NCI-H1048 (cell line): ENCODE measurements at places on chromosomes 3 and 15.

DNA sequence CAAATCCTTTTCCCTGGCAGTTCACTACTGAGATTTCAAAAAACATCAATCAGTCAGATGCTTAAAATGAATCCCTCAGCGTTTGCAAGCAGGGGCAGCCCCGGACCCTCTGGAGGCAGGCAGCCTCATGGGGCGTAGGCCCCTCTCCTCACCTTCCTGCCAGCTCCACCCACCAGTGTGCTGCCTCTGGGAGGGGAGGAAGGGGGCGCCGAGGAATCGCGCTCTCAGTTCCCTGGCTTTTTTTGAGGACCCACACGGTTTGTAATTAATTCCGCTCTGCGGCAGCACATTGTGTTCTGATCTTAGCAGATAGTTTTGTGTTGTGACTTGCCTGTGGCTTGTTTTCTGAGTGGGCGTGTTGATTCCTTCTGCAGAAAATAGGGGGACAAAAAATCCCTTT lies 159.9 kb downstream of the KLF13 start:
- DNase-seq, result no peak

DNA sequence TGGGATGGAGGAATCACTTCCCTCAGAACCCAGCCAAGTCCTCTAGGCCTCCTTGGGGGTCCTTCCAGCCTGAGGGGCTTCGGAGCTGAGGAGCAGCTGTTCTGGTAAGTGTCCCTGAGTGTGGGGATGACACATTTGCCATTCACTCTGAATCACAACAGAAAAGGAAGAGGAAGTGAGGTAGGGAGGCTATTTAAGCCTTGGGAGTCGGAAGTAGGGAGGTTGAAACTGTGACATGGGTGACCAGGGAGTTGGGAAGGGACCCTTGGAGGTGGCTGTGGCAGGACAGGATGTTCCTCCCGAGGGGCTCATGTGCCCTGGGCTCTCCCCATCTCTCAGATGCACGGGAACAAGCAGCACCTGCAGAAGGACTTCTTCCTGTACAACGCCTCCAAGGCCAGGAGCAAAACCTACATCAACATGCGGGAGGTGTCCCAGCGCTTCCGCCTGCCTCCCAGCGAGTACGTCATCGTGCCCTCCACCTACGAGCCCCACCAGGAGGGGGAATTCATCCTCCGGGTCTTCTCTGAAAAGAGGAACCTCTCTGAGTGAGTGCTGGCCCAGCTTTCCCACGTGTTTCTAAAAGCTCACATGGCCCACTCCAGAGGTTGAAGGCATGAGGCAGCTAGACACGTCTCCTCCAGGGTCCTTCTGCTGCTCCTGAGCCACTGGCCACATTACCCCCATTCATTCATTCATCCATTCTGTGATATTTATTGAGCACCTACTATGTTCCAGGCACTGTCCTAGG lies 43.3 kb downstream of the CAPN3 start:
- no peak for DNase-seq

- DNase-seq, result no peak
These were observed 378.9 kb upstream of the ALCAM start for GRCh38 chr3:104987859-104988258.

DNA sequence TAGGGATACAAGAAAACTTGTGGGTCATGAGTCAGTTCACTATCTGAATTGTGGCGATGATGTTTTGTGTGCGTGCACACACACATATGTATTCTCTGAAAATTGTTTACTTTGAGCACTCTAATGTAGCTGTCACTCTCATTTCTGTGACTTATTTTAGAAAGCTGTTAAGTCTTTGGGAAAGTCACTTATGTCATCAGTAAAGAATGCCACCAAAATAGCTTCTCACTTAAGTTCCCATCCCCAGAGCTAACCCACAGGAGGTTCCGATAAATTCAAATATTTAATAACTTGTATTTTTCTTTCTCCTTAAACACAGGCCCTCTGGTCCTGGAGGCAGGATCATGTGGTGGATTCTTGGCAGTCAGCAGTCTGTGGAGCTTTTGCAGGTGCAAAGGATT lies 138.3 kb downstream of the LRIG1 start:
- DNase-seq, result peak; percentile 49

DNA sequence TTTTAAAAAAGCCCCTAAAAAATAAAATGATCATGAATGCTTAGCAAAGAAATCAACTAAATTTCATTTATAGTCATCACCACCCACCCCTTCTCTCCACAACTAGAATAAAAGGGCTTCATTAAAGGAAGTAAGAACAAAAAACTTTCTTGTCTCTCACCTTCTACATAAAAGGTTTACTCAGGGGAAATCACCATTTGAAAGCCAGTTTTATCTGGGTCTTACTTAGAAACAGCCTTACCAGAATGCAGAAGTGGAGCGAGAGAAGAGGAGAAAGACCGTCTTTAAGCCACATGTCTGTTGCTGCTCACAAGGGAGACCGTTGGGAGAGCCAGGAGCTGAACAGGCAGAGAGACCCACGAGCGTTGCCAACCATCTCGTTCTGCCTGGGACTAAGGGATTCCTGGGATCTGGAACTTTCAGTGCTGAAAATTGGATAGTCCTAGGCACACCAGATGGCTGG lies 350.1 kb upstream of the PROK2 start:
- DNase-seq, result no peak

DNA sequence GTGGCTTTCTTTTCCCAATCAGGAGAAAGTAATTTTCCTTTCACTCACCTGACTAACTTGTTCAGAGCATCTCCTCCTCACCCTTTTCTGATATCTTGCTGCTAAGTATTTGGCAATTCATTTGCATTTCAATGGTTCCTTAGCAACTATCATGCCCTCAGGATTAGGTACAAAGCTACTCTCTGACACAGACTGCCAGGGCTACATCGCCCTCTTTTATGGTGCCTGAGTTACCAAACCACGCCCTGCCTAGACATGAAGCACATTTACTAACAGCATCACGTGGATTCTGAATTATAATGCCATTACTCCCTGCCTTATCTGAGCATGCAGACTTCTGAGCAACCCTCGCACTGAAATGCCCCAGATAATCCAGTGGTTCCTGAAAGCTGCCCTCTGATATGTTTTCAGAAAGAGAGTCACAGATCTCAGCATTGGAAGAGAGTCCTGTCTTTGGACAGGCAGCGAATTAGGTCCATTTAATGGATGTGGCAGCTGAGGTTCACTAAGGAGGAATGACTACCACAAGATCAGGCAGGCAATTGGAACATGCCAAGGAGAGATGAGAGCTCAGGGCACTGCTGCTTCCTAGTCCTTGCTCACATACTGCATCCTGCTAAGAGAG lies 14.5 kb downstream of the EPHB1 start:
- DNase-seq, result no peak

GRCh38 chr3:155158346-155159037 lies 78.4 kb downstream of the MME start:
- DNase-seq, result no peak

- no peak for DNase-seq
These were observed 25.9 kb downstream of the LIPH start for GRCh38 chr3:185526349-185526951.

- DNase-seq, result no peak
These were observed 106.1 kb upstream of the FRMD4B start for GRCh38 chr3:69491975-69492374.

- DNase-seq, result no peak
These were observed 52.1 kb downstream of the TFG start for GRCh38 chr3:100761211-100761942.

GRCh38 chr3:149541091-149541491 lies 66.6 kb downstream of the TM4SF4 start:
- DNase-seq, result no peak

DNA sequence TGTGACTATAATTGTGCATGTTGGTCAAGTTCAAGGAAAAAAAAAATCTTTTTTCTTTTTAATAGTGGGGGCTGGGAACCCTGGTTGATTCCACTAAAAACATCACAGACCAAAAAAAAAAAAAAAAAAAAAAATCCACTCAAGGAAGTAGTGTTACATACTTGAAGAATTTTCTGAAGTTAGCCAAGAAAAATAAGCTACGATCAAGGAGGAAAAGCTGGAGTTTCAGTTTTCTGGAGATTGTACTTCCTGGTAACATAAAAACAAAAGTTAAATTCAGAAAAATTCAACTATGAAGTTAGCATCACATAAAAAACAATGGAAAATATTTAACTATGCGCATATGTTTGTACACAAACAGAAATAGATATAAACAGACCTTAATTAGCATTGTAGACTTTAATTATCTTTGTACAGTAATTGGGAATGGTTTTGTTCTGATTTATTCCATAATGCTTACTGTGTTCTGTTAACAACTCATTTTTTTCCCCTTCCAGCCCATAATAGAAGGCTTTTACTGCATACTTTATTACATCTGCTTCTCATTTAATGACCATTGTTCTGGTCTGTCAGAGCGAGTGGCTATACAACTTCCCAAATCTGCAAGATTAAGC lies 194.3 kb downstream of the RORA start:
- DNase-seq, result no peak

DNA sequence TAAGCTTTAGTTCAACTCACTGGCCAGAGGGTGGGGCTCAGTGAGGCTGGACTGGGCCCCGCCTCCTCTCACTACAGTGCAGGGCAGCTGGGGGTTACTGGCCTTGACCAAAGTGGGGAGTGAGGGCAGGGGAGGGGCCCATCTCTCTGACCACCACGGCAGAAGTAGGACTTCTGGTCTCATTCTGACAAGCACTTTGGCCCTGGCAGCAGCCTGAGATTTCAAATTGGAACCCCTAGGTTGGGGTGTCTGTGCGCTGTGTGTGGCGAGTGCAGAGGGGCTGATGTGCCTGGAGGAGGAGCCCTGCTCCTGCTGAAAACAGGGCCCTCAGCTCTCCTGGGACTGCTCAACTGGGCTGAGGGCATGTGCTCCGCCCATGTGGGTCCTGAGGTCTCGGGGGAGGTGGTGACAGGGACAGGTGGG lies 60.3 kb upstream of the RPL32 start:
- DNase-seq, result no peak

DNA sequence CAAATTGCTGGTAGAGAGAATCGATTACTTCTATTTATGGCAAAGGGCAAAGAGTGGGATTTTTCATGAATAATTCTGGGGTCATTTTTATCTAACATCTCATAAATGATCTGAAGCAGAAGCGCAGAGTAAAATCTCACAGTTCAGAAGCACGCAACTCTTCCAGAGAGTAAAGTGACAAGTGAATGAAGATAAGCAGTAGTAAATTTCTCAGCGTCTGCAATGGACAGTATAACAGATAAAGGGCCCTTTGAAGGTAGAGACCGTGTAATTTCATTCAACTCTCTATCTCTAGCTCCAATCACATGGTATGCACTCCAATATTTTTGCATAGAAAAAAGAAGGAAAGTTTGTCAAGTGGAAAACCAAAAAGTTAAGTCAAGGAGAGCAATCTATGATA lies 521.1 kb upstream of the NECTIN3 start:
- no peak for DNase-seq

DNA sequence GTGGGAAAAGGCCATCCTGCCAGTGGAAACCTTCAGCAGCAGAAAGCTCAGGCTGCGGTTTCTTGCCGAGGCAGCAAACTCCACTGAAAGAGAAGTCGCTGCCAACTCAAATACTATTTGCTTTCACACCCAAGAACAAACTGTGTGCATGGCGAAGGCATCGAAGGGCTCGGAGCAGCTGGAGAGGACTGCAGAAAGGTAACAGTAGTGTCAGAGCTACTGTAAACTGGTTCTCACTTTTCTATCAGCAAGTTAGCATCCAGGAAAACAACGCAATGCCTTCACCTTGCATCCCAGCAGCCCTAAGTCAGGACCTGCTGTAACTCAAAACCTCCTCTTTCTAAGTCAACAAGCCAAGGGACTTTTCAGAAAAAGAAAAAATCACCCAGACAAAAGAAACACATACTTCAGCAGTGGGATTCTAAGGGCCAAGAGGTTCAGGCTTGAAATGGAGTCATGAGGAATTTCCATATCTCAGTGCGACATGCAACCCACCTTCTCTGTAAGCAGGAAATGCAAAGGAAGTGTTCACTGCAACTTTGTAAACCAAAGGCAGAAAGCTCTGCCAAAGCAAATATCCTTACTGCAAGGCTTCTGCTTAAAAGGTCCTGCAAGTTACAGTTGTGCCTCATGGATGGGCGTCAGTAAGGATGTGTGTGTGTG lies 193.5 kb downstream of the FOXP1 start:
- DNase-seq, result no peak

DNA sequence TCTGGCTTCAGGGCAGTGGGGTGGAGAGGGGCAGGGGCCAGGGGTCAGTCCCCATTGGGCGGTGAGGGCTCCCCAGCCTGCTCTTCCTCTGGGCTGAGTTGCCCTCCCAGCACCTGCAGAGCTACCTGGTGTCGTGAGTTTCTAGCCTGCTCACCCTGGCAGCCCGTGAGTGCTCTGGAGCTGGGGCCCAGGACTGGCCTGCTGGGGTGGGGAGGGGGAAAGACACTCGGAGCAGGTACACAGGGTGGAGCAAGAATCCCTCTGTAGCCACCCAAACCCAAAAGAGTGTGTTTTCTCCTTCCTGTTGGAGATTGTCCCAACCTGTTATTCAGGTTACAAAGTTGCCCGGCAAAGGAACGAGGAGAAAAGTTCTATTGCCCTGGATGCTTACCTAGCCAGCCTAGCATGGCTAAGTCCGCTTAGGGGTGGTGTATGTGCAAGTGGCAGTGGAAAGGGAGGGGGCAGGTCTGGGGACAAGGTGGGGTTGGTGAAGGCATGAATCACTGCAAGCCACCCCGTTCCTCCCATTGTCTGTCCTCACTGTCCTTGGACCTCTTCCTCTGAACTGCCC lies 8.9 kb downstream of the FAM3D start:
- DNase-seq, result no peak

DNA sequence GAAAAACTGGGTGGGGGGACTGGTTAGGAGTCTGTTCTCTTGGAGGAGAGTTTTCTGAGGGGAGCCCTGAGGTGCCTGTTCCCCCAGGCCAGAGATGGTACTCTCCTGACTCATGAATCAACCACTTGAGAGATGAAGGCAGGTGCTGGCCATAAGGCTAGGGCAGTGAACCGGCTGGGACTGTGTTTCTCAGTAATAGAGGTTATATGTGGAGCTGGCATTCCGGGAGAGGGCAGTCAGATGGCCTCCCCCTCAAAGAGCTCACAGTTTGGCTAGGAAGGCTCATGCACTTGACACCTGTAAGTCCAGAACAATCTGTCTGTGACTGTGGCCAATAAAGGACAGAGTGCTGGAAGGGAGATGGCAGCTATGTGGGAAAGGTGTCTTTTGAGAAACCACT lies 10.0 kb upstream of the SCN10A start:
- DNase-seq, result no peak

DNA sequence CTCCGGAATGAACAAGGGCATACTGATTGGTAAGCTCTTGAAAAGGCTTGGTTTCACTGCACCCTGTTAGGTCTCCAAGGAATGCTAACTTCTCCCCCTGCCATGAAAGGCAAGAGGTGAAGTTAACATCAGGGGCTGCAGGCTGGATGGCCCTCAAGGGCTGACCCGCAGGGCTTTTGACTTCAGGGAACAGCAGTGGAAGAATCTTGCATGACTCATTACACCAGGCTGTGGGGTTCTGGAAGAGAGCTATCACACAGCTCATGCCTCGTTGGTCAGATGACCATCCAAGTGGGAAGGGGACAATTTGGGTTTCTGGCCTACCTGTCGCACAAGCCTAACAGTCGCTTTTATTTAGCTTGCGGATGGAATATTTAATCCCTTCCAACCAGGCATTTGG lies 23.6 kb upstream of the ATG7 start:
- DNase-seq, result no peak
